ENCODE measurements at places on chromosomes 1 and 21.

DNA sequence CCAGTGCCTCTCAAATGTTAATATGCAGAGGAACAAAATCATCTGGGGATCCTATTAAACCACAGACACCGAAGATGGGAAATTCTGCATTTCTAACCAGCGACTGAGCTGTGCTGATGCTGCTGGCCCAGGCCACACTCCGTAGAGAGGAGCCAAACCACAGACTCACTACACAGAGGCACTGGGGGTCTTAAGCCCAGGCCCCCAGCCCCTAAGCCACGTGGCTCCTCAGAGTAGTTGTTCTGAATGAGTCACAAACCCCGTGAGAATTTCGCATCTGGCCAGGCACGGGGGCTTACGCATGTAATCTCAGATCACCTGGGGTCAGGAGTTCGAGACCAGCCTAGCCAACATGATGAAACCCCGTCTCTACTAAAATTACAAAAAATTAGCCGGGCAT, 2.8 kb upstream of the CELA2A start:
- DNase-seq = no peak

DNA sequence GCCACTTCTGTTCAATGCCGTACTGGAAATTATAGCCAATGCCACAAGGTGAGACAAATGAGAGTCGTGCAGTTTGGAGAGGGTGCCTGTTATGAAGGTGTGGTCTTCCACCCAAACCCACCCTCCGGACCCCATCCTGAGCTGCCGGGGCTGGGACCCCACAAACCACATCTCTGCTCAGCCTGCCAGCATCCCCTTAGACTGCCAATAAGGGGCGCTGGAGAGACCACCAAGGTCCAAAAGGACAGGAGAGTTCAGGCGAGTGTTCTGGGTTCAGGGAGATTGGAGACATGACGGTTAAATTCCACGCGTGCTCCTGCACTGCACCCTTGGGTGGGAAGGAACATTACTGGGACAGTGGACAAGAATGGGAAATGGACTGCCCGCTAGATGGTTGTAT, 48.7 kb upstream of the COL18A1 start:
- DNase-seq = no peak

DNA sequence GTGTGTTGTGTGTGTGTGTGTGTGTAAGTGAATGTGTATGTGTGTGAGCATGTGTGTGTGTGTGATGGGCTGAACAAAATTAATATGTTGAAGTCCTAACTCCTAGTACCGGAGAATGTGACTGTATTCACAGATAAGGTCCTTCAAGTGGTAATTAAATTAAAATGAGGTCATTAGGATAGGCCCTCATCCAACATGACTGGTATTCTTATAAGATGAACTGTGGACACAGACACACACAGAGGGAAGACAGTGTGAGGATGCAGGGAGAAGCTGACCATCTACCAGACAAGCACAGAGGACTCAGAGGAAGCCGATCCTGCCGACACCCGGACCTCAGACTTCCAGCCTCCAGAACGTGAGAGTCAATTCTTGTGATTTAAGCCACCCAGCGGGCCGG, 91.2 kb upstream of the PGBD5 start:
- no peak for DNase-seq

- no peak for DNase-seq
Measured at GRCh38 chr1:8142955-8143629, 117.0 kb upstream of the ERRFI1 start.

GRCh38 chr1:212313616-212314015, 28.4 kb downstream of the PPP2R5A start:
- DNase-seq = no peak

DNA sequence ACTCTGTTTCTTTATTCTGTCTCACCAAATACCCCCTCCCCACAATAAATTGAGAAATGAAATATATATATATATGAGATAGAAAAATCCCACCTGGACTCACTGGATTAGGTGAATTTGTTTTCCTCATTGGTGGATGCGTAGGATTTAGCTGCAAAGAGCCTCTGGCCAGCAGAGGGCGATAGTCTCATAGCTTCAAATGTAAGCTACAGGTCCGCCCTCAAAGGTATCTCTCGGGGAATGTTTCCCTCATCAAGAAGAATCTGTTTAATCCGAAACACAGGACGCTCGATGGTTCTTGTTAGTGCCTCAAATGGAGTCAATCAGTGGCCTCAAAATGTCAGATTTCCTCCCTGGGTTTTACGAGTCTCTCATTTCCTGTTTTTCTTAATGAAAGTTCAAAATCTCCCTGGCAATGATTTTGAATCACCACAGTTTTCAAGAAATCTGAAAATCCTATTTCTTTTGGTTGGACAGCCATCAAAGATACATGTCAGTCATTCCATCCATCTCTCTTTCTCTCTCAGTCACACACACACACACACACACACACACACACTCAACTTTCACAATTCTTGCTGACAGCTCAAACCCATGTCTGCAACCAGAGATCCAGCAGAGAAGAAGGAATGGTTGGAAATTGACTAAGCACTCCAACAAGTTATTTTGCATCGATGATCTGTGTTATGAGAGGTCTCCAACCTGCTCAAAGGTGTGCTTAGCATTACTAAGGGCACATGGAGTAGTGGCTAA, 13.9 kb upstream of the CAMK1G start:
- peak; percentile 75 for DNase-seq

DNA sequence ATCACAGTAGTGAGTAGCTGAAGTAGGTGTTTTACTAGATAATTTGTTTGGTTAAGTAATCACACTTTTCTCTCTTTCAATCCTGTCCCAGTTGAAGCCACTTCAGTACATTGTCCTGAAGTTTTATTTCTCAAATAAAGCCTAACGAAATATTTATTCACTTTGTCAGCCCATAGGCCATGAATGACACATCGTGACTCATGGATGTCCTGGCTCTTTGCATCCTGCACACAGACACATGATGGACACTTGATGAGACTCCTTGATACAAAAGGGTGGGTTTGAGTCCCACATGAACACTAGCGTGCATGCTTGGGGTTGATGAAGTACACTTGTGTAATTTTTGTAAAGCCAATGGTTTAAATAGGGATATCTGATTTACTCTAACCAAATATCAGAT, 22.7 kb upstream of the LAMC2 start:
- no peak for DNase-seq

DNA sequence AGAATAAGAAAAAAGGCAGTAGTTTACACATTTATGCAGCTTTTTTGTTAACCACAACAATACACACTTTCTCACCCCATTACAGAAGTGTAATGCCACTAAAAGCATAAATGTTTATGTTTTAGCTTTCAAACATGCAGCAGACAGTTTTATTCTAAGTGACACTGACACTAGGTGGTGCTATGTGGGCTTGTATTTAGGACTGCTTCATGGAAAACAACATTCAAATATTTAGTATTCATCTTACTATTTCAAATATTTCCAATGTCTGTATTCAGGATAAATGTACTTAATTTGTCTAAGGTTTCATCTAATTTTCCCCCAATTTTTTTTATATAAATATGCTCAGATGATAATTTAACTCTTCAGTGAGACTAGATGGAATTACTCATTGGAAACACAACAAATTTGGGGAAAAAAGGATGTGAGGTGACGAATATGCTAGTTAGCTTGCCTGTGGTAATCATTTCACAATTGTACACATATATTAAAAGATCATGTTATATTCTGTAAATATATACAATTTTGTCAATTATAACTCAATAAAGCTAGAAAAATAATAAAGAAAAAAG, 71.4 kb downstream of the USP1 start:
- DNase-seq = no peak

- no peak for DNase-seq
Measured at GRCh38 chr1:32779242-32779641, 37.9 kb downstream of the YARS1 start.

DNA sequence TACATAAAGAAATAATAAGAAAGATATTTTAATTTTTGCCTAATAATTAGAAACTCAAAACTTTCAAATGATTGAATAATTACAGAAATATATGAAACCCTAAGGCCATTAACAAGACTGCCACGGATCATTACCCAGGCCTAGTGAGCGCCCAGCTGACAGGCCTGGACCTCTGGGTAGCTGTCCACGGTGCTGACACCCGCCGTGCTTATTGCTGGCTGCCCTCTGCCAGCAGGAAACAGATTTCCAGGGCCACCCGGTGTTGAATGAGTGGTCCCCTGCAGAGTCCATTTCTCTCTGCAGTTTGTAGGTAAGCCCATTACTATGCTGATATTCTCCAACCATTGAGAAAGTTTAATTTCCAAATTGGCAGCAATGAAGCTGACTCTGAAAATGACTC, 254.4 kb upstream of the GJB5 start:
- no peak for DNase-seq
